Left lung (tissue), 14 donors: ENCODE measurements at places on chromosomes 2 and 18. TPM values are rescaled to one million over a fixed set of nuclear protein-coding genes. Genes with fewer than 3 reads are reported as not detected.
A peak's percentile ranks its signal among the peaks of the same experiment; 100 is the strongest.

Gene AGFG1
- 118 TPM for total RNA-seq

- H3K4me3 ChIP-seq, result no peak overlapping the region
- H3K36me3 ChIP-seq, result no peaks in the 10 kb centered on the region
- peaks cover 4% of the 10 kb centered on the region for H3K4me1 ChIP-seq
- H3K27ac ChIP-seq, result no peak overlapping the region
Measured at GRCh38 chr2:60472041-60472440, 81.4 kb downstream of the BCL11A start.

GRCh38 chr2:195575016-195575415, 82.0 kb upstream of the SLC39A10 start:
- H3K4me3 ChIP-seq, result no peak overlapping the region
- no peak for DNase-seq
- no peak overlapping the region for H3K27ac ChIP-seq
- H3K27me3 ChIP-seq, result no peaks in the 10 kb centered on the region
- H3K36me3 ChIP-seq, result no peaks in the 10 kb centered on the region

DNA sequence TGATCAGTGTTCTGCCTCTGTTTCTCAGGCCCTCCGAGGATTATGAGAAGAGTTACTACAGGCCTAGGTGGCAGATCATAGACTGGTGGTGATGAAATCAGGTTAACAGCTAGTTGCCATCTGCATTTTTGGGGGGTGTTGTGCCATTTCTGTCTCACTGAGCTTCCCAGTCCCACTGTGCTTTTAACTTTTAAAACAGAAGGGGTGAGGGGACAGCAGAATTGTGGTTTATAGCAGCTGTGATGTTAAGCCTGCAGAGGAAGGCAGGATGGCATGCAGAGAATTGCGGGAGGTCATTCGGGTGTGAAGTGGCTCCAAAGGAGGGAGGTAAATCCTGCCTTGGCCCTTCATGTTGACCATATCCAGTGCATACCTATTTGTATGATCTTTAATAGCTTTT, 5.0 kb downstream of the CAB39 start:
- H3K4me1 ChIP-seq, result peaks cover 84% of the 10 kb centered on the region
- H3K27me3 ChIP-seq, result no peaks in the 10 kb centered on the region
- no peak for DNase-seq
- H3K36me3 ChIP-seq, result no peaks in the 10 kb centered on the region
- H3K4me3 ChIP-seq, result no peak overlapping the region
- H3K27ac ChIP-seq, result no peak overlapping the region

GRCh38 chr18:62102221-62102620, 84.6 kb downstream of the PIGN start:
- H3K36me3 ChIP-seq, result no peaks in the 10 kb centered on the region
- H3K27ac ChIP-seq, result no peak overlapping the region
- DNase-seq, result no peak
- H3K27me3 ChIP-seq, result no peaks in the 10 kb centered on the region
- H3K4me1 ChIP-seq, result no peaks in the 10 kb centered on the region

- H3K27me3 ChIP-seq, result no peaks in the 10 kb centered on the region
- H3K36me3 ChIP-seq, result no peaks in the 10 kb centered on the region
- peak overlapping the region; percentile 24 for H3K27ac ChIP-seq
- peaks cover 11% of the 10 kb centered on the region for H3K4me1 ChIP-seq
- no peak overlapping the region for H3K4me3 ChIP-seq
Measured at GRCh38 chr18:75226286-75226955, 15.8 kb downstream of the TSHZ1 start.
